ENCODE measurements at places on chromosomes 13 and 19.

DNA sequence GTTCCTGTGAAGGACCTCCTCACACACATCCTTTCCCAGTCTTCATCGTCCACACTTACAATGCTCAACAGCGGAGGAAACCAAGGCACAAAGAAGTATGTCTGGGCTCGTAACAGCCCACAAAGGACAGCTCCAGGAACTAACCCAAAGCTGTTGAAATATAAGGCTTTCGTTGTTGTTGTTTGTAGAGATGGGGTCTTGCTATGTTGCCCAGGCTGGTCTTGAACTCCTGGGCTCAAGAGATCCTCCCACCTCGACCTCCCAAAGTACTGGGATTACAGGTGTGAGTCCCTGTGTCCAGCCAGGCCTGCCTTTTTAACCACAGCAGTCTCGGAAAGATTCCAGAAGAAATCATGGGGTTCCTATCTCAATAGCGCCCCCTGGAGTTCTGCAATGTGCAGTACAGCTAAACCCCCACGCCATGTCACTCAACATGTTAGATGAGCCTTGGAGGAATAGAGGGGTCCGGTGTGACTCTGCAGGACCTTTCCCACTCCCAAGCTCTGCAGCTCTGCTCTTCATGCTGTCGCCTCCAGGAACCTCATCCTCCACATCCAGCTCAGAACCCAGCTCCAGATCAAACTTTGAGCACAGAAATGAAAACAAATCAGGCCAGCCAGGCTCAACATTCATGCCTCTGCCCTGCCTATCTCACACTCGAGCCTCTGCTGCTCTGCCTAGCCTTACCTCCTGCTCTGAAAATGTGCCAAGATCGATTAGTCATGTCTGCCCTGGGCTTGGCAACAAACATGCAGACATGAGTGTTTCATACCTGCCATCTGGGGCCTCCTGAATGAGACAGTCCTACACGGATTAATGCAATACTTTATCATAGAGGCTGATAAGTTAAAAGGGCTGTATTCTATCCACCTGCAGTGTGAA, 7.5 kb downstream of the PLA2G4C start:
- DNase-seq, result no peak

DNA sequence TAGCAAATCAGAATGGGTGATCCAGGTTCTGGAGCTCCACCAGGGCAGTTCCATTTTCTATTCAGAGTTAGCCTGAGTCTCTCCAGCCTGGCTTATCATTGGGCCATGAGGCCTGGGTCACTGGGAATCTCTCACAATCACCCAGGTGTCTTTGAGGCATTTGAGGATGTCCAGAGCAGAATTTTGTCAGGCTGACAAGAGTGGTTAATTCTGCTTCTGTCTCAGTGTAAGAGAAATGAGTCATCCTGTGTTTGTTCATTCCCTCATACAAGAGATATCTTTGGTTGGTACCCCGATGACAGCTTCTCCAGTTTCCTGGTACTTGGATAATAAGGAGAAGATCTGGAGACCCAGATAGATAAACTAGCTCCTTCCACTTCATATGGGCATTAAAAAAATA, 10.4 kb downstream of the ZNF93 start:
- DNase-seq, result no peak

DNA sequence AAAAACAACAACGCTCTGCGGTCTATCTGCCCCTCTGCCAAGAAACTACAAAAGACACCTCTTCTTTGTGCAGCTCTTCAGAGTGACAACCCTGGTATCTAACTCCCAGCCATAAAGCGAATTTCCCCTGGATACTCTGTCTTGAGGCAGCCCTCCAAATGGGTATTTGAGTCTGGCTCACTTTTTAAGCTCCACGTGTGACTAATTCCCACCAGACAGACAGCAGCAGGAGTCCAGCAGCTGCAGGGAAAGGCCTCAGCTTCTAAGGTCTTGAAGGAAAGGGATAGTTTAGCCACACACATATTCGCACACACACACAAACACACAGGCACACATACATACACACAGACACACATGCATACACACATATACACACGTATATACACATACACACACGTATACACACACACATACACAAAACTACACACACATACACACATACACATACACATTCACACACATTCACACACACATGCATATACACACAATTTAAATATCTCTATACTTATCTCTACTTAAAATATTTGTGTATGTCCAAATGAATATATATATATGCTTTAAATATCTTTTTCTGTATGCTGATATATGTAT, 188.8 kb downstream of the TSHZ3 start:
- DNase-seq, result no peak

DNA sequence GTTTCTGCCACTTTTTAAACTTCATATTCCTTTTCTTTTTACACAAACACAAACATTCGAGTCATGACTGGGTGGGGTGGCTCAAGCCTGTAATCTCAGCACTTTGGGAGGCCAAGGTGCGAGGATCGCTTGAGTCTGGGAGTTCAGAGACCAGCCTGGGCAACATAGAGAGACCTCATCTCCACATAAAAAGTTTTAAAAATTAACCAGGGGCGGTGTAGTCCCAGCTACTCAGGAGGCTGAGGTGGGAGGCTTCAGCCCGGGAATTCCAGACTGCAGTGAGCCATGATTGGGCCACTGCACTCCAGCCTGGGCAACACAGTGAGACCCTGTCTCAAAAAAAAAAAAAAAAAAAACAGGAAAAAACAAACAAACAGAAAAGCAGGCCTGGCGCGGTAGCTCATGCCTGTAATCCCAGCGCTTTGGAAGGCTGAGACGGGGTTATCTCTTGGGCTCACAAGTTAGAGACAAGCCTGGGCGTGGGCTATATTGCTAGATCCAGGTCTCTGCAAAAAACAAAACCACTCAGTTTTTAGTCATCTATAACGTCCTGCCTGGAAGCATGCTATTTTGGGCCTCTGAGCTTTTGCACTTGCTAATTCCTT, 583 bp upstream of the BAX start:
- no peak for DNase-seq

- no peak for DNase-seq
Observed at GRCh38 chr19:4327877-4328242, 10.8 kb downstream of the STAP2 start.

DNA sequence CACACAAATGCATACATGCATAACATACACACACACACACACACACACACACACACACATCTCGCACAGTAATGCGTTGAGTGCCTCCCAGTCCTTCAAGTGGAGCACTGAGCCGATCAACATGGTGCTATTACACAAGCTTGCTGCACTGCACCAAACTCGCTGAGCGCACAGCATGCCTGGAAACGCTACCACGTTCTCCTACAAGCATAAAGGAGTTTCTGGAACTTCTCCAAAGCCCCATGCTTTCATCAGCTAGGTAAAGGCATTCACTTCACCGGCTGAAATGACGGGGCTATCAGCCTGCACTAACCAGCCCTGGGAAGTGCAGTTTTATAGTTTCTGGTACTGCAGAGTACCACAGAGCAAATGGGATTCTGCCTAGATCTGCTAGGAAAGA, 92.7 kb downstream of the FGF14 start:
- no peak for DNase-seq

DNA sequence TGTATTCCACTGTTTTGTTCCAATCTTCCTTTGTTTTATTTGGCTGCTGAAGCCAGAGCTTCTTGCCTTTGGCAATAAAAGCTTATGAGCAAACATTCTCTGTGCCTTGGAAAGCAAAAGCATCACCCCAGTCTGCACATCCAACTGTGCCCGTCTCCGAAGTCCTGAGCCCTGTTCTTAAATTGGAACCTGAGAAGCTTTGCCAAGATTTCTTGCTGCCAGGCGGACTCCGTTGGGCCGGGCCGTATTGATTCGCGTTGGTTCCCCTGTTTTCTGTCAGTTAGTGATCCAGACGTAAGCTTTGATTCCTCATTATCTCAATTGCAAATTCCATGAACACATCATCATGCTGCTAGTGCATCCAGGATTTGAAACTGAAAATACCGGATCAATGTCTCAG, 793.0 kb downstream of the OLFM4 start:
- DNase-seq, result no peak

GRCh38 chr19:309206-309565, 18.0 kb upstream of the PLPP2 start:
- DNase-seq, result no peak
